Central memory CD8-positive, alpha-beta T cell (primary cell): ENCODE measurements at places on chromosomes 11 and 22.
A peak's percentile ranks its signal among the peaks of the same experiment; 100 is the strongest.

DNA sequence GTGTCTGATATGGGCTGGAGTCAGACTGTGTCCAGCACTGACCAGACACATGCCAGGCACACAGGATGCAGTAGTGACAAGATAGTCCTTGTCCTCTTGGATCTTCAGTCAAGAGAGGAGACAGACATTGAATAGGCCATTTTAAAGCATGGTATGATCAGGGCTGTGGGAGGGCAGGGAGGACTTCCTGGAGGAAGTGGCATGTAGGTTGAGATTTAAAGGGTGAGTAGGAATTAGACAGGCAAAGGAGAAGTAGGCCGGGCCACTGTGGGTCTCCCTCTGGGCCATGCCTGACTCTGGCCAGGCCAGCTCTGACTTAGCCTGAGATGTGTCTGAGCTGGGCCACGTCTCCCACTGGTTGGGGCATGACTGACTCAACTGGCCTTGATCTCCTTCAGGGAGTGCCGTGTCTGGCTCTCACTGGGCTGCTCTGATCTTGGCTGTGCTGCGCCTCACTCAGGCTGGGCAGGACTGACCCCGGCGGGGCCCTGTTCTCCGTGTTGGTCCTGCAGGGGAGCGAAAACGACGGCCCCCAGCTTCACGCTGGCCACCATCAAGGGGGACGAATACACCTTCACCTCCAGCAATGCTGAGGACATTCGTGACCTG, 71.2 kb downstream of the MYO7A start:
- DNase-seq: no peak

GRCh38 chr11:833114-833791, 501 bp downstream of the CD151 start:
- DNase-seq: no peak

DNA sequence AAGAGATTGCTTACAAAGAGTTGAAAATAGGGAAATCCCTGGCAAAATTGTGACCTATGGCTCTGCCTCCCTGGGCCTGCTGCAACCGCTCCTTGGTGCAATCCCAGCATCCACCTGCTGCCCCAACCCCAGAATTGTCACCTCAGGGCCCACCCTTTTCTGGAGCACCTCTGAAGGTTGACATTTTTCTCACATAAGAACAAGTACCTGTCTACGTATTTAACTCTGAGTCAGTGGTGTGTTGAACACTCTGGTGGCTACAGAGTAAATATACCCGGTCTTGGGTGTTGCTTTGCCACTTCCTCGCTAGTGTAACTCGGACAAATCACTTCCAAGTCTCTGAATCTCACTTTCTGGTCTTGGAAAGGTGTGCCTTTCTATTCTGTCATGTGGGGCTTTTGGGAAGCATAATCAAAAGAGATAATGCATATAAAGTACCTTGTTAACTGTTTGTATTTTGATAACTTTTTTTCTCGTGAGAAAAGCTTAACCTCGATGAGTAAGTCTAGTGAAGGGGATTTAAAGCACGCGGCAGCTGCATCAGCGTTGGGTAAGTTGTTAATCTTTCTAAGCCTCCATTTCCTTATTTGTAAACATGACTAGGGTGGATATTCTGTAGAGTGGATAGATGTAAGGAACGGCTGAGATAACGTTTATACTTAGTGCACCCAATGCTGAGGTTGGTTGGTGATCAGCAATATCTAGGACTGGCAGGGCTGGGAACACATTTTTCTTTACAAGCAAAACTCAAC, 881.2 kb downstream of the OPCML start:
- no peak for DNase-seq

DNA sequence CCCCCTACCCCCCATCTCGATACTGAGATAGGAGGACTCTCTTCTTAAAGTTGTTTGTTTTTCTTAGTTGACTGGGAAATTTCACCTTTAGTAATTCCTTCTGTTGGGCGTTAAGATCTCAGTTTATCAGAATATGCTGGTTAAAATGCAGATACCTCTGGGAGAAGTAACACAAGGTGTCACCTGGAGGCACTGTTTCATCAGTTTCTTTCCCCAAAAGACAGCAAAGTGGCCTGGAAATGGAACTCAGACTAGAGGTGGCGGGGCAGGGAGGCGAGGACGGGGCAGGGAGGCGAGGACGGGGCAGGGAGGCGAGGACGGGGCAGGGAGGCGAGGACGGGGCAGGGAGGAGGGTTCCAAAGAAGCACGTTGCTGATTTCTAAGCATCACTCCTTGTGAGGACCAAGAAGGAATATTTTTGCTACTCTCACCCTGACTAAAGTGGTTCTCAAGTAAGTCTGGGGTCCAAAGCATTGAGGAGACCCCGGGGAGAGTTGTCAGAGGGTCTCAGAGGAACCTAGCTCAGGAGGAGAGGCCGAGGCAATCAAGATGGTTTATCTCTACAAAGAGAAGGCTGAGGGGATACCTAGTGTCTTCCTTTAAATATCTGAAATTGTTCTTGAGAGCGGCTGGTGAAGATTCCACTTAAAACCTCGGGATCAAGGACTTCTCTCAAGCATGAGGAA, 147.0 kb upstream of the B3GAT1 start:
- DNase-seq: no peak

GRCh38 chr11:79461666-79462645, 21.1 kb upstream of the TENM4 start:
- no peak for DNase-seq

DNA sequence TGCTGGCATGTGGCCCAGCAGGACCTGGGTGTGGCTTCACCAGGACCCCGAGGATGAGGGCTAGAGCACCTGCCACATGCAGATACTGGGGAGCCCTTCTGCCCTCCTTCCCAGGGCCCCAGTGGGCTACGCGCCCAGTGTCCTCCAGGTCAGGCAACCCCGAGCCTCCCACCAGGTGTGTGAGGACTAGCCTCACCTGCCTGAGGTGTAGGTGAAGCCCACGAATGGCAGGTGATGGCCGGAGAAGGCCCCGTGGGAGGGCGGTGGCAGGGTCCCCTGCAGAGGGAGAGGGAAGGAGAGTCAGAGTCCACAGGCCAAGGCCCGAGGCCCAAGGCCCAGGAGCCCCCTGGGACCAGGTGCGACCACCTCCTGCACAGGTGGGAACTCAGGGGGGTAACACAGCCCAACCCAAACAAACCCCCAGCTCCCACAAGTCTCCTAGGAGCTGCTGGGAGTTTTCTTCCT, 6.5 kb downstream of the CDC42BPG start:
- no peak for DNase-seq

DNA sequence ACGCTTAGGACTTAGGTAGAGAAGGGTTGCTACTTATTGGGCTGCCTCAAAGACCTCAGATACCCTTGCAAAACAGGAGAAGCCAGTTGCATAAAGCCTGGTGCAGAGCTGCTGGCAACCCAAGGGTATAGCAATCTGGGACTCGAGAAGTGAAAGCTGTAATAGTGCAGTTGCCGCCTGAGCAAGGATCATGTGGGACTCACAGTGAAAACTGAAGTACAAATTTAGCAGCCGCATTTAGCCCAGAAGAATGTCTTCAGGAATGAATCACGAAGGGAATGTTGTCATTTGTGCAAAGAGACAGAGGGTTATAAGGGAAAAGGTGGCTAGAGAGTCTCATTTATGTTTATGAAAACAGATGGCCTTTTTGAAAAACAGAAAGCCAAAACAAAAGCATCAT, 267.2 kb downstream of the TENM4 start:
- no peak for DNase-seq

DNA sequence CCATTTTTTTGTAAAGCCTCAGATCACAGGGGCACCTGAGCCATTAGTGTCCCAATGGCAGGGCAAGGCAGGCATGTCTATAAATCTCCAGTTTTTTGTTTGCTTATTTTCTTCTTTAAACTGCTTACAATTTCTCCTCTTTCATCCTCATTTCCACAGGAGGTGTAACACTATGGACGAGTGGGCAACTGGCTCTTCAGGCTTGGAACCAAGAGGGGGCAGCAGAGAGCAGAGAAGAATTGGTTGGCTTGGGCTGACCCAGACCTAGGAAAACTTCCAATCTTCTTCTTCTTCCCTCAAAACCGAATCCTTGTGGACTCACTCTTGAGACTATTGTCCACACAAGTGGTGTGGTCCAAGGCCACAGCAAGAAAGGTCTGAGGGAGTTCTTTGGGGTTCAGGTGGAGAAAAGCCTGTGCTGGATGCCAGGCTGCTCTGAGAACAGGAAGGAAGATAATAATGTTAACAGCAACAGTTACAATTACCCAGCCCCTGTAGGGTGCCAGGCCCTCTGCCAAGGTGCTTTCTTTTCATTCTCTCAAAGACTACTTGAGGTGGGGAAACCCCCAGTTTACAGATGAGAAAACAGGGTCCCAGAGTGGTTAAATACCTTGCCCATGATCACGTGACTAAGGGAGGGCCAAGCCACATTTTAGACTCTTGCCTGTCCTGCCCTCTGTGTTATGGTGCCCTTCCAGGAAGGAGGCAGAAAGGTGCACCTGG, 70.7 kb upstream of the E2F8 start:
- DNase-seq: peak; percentile 28

- no peak for DNase-seq
Observed at GRCh38 chr11:2348986-2349385, 28.1 kb upstream of the CD81 start.
